Fibroblast of gingiva (primary cell): ENCODE measurements at places on chromosomes 12 and 14.

GRCh38 chr14:51610771-51611170 is 40.9 kb upstream of the FRMD6 start:
- DNase-seq, result no peak

GRCh38 chr12:81150382-81150781 is 72.5 kb downstream of the ACSS3 start:
- no peak for DNase-seq

GRCh38 chr12:46874642-46875041 is 48.8 kb upstream of the SLC38A4 start:
- DNase-seq, result peak; percentile 33

GRCh38 chr12:119201789-119202543 is 23.2 kb downstream of the HSPB8 start:
- DNase-seq, result no peak

DNA sequence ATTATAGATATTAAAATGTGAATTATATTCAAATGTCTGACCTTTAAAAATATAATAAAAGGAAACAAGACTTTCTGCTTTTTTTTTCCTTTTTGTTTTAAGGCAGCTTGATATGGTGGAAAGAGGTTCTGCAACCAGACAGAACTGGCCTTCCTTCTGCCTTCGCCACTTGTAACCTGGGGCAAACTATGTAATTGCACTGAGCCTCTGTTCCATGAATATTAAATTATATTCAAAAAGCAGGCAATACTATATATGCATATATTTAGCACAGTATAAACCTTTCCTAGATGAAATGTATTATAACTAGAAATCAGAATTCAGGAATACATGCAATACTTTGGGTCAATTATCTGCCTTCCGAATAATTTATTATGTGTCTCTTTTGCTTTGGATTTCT is 59.9 kb downstream of the ACSS3 start:
- no peak for DNase-seq

DNA sequence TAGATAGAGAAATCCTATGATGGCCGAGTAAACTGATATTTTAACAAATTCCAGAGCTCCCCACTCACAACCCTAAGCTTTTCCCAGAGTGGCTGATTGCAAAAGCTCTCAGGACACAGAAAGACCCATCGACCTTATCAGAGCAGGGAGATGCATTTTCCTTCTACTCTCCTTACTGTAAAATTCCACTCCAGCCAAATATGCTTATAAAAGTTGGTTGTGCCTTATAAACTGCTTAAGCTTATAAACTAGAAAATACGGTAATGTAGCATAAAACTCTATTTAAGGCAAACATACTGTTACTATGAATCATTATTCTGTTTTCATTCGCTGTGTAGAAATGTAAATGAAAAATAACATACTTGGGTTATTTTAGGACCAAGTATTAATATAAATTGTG is 41.6 kb upstream of the TRHDE start:
- peak; percentile 76 for DNase-seq
